ENCODE measurements at places on chromosomes 1 and 21.

DNA sequence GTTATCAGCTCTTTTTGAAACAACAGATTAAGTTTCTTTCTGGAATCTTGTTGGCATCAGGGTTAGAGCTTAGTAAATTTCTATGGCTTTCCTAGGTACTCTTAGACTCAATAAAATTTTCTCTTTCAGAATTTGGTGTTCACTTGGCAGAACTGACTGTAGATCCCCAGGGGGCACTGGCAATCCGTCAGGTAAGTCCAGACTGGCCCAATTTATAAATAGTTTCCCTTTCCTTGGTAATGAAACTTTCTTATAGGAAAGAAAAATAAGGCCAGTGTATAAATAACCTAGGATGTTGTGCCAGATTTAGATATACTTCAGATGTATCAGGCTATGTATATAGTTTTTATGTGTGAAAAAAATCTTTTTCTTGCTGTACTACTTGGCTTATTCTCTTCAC is 18.2 kb downstream of the IPO9 start:
- DNase-seq = no peak

GRCh38 chr1:170660281-170660713 is 3.6 kb upstream of the PRRX1 start:
- no peak for DNase-seq

DNA sequence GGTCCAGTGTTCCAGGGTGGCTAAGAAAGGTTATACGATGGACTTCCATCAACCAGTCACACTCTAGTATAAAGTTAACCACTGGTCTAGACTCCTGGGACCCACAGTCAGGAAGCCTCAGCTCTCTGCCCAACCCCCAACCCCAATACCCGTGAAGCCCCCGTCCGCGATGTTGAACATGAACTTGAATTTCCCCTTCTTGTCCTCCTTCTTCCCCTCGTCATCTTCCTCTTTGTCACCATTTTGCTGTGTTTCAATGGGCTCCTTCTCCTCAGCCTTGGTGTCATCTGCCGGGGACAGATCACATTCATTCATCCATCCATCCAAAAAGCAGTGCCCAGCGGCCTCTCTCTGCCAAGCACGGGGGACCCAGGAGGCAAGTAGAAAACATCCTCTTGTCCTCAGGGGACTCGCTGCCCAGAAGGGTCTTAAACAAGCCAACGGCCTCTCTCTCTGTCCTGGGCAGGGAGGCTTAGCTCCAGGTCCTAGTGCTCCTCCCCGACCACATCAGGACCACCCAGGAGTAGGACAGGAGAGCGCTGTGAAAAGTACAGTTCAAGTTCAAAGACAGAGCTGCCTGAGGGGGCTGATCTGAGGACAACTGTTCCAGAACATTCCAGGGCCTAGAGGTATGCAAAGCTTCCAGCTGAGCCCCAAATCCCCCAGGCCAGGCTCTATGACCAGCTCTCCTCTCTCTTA is 66.5 kb downstream of the KCNAB2 start:
- no peak for DNase-seq

- no peak for DNase-seq
These were observed 13.1 kb upstream of the NHLH2 start for GRCh38 chr1:115854005-115854404.

DNA sequence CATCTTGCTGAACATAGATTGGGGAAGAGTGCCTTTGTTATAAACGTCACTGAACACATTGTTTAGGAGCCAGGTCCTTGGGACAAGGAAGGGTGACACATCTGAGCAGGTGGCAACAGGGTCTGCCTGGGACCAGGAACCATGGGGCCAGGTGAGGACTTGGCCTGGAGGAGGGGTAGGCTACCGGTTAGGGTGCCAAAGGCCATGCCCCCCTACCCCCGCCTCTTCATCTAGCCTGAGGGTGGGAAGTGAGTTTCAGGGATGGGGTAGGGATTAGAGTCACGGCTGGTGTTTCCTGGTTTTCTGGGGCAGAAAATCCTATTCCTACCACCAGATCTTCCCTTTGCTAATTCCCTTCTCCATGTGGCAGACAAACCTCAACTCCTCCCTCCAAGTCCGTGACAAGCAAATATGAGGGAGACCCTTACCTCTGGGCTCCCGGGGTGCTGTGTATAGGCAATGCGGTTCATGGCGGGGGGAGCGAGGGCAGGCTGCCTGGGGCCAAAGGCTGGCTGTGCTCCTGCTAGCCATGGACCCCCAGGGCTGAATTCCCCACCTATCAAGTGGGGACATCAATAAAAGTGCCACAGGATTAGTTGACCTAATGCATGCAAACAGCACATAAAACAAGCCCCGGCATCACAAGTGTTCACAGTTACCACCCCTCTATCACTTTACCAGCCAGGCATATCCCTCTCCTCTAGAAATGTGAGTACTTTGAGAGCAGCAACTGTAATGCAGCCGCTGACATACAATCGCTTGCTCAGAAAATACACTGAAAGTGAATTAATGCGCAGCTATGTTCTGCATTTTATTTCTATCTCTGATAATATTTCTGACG is 14.5 kb downstream of the CD247 start:
- DNase-seq = peak; percentile 52

GRCh38 chr1:31183927-31184554 is 55.6 kb downstream of the NKAIN1 start:
- DNase-seq = no peak

- DNase-seq = peak; percentile 88
These were observed 4.9 kb downstream of the ASAP3 start for GRCh38 chr1:23478896-23479665.

DNA sequence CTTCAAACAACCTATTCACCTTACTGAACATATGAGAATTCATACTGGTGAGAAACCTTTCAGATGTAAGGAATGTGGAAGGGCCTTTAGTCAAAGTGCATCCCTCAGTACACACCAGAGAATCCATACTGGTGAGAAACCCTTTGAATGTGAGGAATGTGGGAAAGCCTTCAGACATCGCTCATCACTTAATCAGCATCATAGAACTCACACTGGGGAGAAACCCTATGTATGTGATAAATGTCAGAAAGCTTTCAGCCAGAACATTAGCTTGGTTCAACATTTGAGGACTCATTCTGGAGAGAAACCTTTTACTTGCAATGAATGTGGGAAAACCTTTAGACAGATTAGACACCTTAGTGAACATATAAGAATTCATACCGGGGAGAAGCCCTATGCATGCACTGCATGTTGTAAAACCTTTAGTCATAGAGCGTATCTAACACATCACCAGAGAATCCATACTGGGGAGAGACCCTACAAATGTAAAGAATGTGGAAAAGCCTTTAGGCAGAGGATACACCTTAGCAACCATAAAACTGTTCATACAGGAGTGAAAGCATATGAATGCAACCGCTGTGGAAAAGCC is 13.2 kb upstream of the EXO5 start:
- DNase-seq = no peak

GRCh38 chr1:94416901-94417727 is 1.1 kb upstream of the ABCD3 start:
- peak; percentile 65 for DNase-seq

DNA sequence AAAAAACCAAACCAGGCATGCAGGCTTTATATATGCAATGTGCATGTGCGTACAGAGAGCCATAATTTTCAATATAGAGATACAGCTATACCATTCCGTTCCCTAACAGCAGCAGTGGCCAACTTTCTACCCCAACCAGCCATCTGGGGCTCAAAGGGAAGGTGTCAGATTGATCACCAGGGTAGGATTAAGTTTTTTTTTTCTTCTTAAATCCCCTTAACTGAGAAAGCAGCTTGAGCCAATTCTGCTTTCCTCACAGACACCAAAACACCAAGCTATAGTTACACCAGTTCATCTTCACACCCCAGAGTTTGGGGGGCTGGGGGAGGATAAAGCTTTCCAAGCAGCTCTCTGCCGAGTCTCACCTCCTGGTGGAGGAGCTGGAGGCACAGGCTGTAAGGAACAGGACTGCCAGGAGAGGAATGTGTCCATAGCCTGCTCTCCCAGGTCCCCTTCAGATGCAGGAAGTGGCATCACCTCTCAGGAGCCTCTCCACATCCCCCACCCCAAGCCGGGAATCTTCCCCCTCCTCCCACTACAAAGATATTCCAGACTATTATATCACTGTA is 87.9 kb downstream of the SSBP3 start:
- no peak for DNase-seq

GRCh38 chr1:198776602-198777029 is 137.8 kb downstream of the PTPRC start:
- DNase-seq = peak; percentile 48

GRCh38 chr1:208988811-208989222 is 594.7 kb upstream of the CAMK1G start:
- no peak for DNase-seq

DNA sequence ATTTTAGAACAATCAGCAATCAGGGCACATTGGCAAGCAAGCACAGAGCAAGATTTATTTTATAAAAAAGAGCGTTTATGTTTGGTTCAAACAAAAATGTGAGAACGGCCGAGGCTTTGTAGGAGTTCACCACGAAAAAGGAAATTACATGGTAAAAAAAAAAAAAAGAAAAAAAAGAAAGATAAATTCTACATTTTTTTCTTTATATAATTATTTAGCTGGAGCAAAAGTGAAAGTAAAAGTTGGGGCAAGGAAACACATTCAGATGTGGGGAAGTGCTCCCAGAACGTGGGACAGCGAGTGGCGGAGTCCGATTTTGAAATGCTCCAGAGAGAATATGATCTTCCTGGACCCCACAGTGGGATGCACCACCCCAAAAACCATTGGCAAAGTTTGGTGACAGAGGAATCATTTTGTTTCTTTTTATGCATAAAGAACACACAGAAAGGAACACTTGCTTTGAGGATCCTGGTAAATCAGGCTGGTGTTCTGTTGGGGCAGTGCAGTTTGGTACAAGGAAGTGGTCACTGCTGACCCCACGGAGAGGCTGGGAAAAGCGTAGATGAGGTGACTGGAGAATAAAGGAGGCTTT is 16.3 kb upstream of the ATP5PO start:
- no peak for DNase-seq

DNA sequence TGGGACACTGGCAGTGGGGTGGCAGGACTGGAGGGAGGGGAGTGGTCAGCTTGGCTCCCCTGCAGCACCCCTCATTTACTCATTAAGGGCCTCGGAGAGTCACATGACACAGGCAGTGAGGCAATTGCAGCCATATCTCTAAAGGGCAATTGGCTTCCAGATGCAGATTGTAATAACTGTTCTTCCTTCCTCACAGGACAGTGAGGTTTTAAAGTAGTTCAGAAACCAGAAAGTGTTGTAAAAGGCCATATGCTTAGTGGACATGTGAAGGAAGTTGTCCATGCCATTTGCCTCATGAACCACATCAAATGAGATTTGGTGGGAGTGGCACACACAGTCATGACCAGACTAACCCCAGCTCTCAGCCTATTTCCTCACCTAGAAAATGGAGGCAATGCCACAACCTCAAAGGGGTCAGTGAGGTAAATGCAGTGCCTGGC is 11.1 kb downstream of the MTX1 start:
- DNase-seq = no peak

DNA sequence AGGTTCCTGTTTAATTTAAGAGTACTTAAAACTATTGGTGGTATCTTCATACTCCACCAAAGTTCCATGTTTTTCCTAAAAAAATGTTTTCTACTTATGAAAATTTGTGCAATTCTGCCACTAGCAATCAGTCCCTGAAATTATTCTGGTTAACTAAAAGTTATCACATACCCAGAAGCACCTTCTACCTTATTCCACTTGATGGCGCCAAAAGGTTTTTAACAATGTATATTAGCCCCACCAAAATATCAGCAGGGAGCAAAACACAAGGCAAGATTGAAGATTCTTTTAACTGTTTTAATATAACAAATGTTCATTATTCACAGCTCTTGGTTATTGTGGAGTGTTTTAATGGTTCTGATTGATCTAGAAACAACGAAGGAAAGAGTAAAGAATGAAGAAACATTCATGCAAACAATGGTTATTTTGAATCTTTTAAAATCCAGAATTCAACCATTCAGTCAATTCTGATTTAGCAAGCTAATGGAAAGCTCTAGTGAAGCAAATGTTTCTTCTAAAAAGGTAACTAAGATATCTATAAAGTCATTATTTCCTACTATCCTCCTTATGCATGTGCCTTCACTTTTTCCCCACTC is 67.2 kb downstream of the TTLL7 start:
- no peak for DNase-seq

DNA sequence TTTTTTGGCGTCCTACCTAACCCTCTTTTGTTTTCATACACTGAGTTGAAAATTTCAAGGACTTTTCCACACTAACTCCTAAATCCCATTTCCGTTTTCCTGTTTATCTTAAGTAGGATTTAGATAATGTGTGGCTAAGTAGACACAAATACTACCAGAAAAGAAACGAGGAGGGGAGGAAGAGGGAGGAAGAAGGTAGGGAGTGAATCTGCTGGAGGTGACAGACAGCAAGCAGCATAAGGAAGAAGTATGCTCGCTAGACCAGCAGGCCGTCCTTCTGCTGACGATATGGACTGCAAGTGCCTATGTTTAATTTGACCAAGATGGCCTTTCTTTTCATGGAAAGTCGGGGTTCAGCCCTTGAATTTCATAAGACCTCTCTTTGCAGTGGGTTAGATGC is 256.9 kb upstream of the RAB4A start:
- no peak for DNase-seq

DNA sequence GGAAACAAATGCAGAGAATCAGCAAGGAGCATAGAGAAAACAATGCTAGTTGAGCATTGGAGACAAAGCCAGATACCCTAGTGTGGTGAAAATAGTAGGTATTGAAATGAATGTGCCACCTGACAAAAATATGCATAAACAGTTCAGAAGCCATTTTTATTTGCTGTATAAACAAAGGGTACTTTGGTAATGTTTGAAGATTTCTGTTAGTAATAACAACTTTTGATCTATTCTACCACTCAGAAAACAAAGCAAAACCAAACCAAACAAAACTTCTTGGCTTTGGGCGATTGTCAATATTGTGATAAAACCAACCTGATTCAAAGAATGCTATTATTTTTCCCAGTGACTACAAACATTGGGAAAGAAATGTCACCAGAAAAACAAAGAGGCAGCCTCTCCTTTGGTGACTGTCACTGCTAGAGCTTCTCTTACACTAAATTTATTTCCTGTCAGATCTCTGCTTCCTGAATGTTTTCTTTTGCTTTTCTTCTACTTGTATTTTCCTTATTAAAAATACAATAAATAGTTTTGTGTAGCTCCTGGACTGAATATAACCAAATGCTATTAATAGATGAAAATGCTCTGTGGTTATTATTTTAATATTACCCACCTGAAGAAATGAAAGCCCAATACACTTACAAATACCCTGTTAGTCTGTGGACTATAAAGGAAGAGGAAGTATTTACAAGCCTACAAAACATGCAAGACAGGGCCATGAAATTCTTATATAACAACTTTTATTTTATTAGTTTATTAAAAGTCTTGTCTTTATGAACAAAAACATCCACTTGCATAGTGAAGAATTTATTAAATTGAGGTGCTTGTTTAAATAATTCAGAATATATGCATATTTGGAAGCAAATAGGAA is 5.7 kb downstream of the ATP6V1G3 start:
- no peak for DNase-seq

DNA sequence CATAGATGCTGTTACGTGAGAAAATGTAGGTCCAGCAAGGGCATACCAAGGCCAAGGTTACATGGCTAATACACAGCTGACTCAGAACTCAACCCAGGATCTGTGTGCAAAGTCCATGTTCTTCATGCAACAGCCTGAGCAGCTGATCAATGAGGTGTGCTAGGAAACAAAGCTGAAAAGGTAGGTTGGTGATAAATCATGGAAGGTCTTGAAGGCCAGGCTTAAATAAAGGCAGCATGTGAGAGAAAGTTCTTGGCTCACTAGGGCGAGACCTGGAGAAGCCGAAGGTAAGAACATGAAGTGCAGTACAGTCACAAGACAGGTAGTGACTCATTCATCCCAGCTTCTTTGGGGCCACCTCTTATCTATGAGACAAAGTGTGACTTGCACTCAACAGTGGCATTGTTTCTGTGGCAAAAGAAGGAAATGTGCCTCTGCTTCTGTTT is 33.4 kb downstream of the TLR5 start:
- DNase-seq = no peak
